Karpas-422 (cell line): ENCODE measurements at places on chromosomes 5 and 9.

DNA sequence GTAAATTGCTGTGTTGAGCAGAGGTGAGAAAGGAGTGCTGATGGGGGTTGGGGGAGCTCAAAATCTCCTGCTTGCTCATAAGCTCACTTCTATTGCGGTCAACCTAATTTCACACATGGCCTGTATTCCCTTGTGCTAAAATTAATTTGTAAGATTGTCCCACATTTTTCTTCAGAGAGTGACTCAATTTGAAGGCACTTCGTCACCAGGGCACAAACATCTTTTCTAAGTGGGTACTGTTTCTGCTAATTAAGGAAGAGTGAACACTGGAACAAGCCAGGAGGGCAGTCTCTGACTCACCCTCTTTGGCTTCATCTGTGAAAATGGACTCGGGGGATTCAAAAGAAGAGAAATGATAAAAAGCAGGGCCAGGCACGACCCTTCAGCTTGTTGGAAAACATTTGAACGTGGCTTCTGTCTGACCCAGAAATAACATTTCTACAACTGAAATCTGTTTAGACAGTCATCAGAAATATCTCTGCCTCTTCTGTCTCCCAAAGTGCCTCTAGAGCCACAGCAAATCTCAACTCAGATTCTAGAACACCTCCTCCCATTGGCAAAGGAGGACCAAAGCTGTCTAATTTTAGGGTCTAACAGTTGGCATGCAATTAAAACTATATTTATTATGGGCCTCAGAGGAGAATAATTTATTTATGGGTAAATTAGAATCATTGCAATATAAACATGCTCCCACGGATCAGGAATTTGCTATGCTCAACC is 49.8 kb downstream of the FEM1C start:
- no peaks in the 10 kb centered on the region for H3K36me3 ChIP-seq
- no peaks in the 10 kb centered on the region for H3K27me3 ChIP-seq
- H3K4me1 ChIP-seq = peaks cover 8% of the 10 kb centered on the region
- H3K4me3 ChIP-seq = no peak overlapping the region
- no peak overlapping the region for H3K27ac ChIP-seq

DNA sequence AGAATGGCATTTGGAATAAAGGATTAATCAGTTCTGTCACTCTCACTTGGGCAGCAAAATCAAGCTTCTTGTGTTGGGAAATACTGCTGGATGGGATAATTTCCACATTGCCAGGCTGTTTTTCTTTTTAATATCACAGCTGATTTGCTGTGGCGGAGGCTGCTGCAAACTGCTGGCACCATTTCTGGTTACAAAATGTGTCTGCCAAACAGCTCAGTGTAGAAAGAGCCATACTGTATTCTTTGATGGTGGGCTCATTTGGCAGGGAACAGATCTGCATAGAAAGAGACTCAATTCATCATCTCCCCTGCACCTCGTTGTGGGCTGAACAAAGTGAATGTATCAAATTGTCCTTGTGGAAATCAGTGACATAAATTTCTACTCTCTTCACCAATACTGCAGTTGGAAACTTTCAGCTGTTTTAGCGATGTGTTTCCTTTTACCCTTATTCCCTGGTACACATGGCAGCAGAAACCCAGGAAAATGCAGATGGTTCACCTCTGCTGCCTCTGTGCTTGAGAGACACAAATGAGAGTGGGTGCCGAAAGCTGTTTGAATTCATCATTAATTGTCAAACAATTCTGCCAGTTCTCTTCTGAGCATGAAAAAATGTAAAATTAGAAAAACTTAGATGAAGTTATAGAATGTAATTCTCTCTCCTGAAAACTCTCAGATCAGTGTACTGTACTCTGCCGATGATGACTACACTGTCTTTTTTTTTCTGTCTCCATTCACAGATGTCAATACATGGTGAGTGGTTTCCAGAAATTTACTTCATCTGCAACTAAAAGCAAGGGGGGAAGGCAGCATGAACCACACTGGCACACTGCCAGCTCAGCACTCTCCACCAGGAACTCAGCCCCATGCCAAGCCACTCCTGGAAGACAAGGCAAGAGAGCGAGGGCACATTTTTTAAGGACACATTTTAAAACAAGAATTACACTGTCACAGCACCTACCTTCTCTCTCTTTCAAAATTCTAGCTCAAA is 75.0 kb downstream of the HMHB1 start:
- no peak overlapping the region for H3K4me3 ChIP-seq
- H3K36me3 ChIP-seq = no peaks in the 10 kb centered on the region
- DNase-seq = no peak
- H3K4me1 ChIP-seq = no peaks in the 10 kb centered on the region

- H3K36me3 ChIP-seq = no peaks in the 10 kb centered on the region
- no peak overlapping the region for H3K27ac ChIP-seq
- no peak overlapping the region for H3K4me3 ChIP-seq
These were observed 16.9 kb downstream of the CARD19 start for GRCh38 chr9:93112864-93113389.

DNA sequence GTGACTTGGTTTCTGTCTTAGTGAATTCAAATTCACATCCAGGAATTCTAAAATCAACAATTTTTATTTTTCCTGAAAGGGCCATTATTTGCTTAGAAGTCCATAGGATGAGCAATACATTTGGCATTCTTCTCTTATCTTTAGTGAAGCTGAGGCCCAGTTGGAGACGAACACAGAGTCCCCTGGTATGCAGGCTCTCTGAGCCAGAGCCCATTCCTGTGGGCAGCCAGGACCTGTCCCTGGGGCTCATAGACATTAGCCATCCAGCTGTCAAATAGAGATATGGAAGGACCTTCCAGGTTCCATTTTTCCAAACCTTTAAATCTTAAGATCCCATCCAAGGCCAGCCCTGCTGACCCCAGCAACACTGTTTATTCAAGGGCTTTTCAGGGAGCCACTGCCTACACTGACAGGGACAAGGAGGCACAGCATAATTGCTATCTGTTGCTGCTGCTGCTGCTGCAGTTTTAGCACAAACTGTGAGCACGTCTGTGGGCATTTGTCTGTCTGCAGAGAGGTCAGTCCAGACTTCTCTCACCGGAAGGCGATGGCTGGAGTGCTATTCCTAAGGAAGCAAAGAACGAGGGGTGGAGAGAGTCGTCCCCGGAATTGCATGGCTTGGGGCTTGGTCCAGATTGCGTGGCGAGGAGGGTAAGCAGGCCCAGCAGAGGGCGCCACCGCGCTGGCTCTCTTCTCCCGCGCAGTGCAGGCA is 639.0 kb downstream of the CCDC171 start:
- no peaks in the 10 kb centered on the region for H3K36me3 ChIP-seq
- no peaks in the 10 kb centered on the region for H3K27me3 ChIP-seq
- peaks cover 3% of the 10 kb centered on the region; the same call in 1 of the 2 replicates for H3K4me1 ChIP-seq

DNA sequence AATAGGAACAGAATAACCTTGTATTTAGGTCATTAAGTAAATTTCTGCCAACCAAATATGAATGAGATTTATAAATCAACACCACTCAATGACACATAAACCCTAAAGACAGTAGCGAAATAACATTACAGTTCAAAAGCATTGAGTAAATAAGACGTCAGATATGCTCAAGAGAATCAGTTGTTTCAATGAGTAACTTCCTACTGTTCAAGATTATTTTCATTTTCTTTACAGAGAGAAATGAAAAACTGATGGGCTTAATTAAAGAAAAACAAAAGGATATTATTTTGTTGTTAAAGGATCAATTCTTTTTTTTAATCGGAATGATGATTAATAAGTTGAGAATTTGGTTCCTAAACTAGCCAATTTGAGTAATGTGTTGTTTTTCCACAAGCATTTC is 150.1 kb downstream of the BNC2 start:
- no peaks in the 10 kb centered on the region for H3K4me1 ChIP-seq
- no peaks in the 10 kb centered on the region for H3K36me3 ChIP-seq
- no peak overlapping the region for H3K27ac ChIP-seq
- no peak for DNase-seq
- H3K4me3 ChIP-seq = no peak overlapping the region
- H3K27me3 ChIP-seq = no peaks in the 10 kb centered on the region

- no peaks in the 10 kb centered on the region for H3K36me3 ChIP-seq
- H3K4me3 ChIP-seq = no peak overlapping the region
- no peak for DNase-seq
These were observed 106.7 kb downstream of the SERINC5 start for GRCh38 chr5:80149161-80149609.

GRCh38 chr5:33650911-33651310 is 210.1 kb downstream of the TARS1 start:
- no peak overlapping the region for H3K4me3 ChIP-seq
- no peaks in the 10 kb centered on the region for H3K4me1 ChIP-seq
- H3K27me3 ChIP-seq = no peaks in the 10 kb centered on the region
- DNase-seq = no peak
- H3K27ac ChIP-seq = no peak overlapping the region

- DNase-seq = no peak
- H3K36me3 ChIP-seq = no peaks in the 10 kb centered on the region
- H3K27me3 ChIP-seq = no peaks in the 10 kb centered on the region
These were observed 84.6 kb downstream of the PLPP1 start for GRCh38 chr5:55450050-55450765.

DNA sequence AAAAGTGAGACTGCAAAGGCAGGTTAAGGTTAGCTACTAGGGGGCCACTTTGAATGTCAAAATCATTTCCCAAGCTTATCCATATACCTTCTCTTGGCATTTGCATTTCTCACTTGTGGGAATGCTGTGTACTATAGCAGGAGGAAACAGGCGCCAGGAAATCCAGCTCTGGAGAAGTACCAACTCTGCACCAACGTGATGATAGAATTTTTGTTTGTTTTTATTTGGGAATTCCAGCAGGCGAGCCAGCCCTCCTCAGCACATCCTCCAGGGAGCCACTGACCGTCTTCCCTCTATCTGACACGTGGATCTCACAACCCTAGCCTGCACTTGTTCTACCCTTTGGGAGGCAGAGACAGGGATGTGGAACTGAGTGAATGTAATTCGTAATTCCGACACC is 318.0 kb downstream of the ACTL7B start:
- H3K4me3 ChIP-seq = no peak overlapping the region
- DNase-seq = no peak
- H3K27me3 ChIP-seq = no peaks in the 10 kb centered on the region
- no peaks in the 10 kb centered on the region for H3K36me3 ChIP-seq
- H3K4me1 ChIP-seq = no peaks in the 10 kb centered on the region
- H3K27ac ChIP-seq = no peak overlapping the region

GRCh38 chr5:154782326-154782725 is 27.1 kb downstream of the LARP1 start:
- no peak overlapping the region for H3K27ac ChIP-seq
- H3K27me3 ChIP-seq = no peaks in the 10 kb centered on the region
- peaks cover 81% of the 10 kb centered on the region for H3K4me1 ChIP-seq
- H3K4me3 ChIP-seq = no peak overlapping the region
- no peak for DNase-seq

DNA sequence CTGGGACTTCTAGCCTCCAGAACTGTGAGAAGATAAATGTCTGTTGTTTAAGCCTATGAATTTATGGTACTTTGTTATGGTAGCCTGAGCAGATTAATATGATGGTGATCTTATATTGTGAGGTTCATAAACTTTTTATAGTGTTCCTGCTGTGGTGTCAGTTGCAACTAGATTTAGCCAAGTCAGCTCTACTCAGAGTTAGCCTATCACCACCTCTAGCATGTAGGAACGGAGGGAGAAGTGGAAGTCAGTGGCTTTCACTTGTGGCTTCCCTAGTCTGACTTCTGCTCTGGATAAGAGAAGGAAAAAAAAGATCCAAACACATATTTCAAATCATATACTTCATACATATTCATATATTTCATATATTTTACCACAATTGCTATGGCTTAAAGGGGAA is 6.6 kb downstream of the POC5 start:
- H3K4me3 ChIP-seq = no peak overlapping the region
- H3K4me1 ChIP-seq = peaks cover 4% of the 10 kb centered on the region
- peaks cover 39% of the 10 kb centered on the region for H3K36me3 ChIP-seq
- no peak for DNase-seq

GRCh38 chr9:34381323-34381722 is 4.6 kb upstream of the MYORG start:
- no peak overlapping the region for H3K27ac ChIP-seq
- H3K36me3 ChIP-seq = no peaks in the 10 kb centered on the region
- DNase-seq = peak; percentile 58
- H3K4me1 ChIP-seq = peaks cover 30% of the 10 kb centered on the region
- H3K27me3 ChIP-seq = no peaks in the 10 kb centered on the region
- H3K4me3 ChIP-seq = peak overlapping the region; percentile 71

- DNase-seq = no peak
- no peaks in the 10 kb centered on the region for H3K4me1 ChIP-seq
These were observed 201.2 kb downstream of the FOXD4L6 start for GRCh38 chr9:40927260-40927631.

DNA sequence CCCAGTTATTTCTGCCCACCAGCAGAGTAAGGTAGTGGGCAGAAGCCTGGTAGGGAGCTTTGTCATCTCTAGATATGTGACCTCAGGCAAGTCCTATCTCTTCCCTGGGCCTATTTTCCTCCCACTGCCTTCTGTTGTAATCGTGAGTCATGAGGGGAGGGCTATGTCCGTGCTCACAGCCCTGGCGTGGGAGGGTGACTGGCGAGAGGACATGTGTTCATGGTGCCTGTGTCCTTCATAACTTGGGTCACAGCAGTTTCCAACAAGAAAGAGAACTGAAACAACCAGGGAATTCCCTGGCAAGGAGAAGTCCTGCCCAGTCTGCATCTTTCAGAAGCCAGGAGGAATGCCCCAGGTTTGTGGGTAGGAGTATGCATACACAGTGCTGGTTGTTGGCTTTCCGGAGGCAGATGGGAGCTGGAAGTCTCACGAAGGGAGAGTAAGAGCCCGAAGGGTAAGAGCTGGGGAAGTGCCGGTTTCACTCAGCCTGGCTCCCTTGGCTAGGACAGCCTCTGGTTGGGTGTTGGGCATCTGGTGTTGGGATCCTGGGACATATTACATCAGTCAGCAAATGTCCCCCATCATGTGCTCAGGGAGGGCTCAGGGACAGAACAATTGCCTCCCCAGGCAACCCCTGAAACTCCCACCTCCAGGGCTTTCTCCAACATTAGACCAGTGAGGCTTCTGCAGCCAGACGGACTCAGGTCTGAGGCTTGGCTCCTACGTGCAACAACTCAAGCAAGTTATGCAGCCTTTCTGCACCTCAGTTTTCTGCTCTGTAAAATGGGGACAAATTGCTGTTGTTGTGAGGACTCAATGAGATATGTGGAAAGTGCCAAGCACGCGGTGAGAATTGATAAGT is 4.3 kb upstream of the TIFAB start:
- DNase-seq = no peak
- no peaks in the 10 kb centered on the region for H3K36me3 ChIP-seq
- no peak overlapping the region for H3K4me3 ChIP-seq
